ENCODE measurements at places on chromosomes 2 and 18. TPM values are rescaled to one million over a fixed set of nuclear protein-coding genes. Genes with fewer than 3 reads are reported as not detected.

Gene TIGD1
- 1.8 TPM for polyA plus RNA-seq

Gene IL36B
- polyA plus RNA-seq, result not detected

Gene RALB
- polyA plus RNA-seq, result 87.4 TPM

Gene UGT1A8
- 2.3 TPM for polyA plus RNA-seq

Gene SOX11
- 0.08 TPM for polyA plus RNA-seq

Gene TANC1
- polyA plus RNA-seq, result 13.6 TPM

Gene MARCHF4
- 0.50 TPM for polyA plus RNA-seq

- peaks cover 5% of the 10 kb centered on the region for H3K4me1 ChIP-seq
- DNase-seq, result no peak
- H3K27ac ChIP-seq, result no peak overlapping the region
- H3K36me3 ChIP-seq, result no peaks in the 10 kb centered on the region
Measured at GRCh38 chr18:59388817-59389216, 29.8 kb upstream of the LMAN1 start.

DNA sequence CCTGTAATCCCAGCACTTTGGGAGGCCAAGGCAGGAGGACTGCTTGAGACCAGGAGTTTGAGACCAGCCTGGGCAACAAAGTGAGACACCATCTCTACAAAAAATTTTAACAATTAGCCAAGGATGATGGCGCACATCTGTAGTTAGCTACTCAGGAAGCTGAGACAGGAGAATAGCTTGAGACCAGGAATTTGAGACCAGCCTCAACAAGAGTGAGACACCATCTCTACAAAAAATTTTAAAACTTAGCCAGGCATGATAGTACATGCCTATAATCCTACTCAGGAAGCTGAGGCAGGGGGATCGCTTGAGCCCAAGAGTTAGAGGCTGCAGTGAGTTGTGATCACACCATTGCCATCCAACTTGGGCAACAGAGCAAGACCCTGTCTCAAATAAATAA lies 7.0 kb downstream of the MEMO1 start:
- no peak overlapping the region for H3K4me3 ChIP-seq
- H3K27me3 ChIP-seq, result no peaks in the 10 kb centered on the region
- H3K36me3 ChIP-seq, result no peaks in the 10 kb centered on the region
- H3K27ac ChIP-seq, result no peak overlapping the region

GRCh38 chr2:205749078-205749477 lies 66.8 kb downstream of the NRP2 start:
- H3K4me1 ChIP-seq, result no peaks in the 10 kb centered on the region
- no peaks in the 10 kb centered on the region for H3K27me3 ChIP-seq

- H3K27me3 ChIP-seq, result no peaks in the 10 kb centered on the region
- H3K27ac ChIP-seq, result no peak overlapping the region
- DNase-seq, result no peak
- no peaks in the 10 kb centered on the region for H3K36me3 ChIP-seq
- no peak overlapping the region for H3K4me3 ChIP-seq
Measured at GRCh38 chr2:45125232-45125631, 116.0 kb upstream of the SIX2 start.

DNA sequence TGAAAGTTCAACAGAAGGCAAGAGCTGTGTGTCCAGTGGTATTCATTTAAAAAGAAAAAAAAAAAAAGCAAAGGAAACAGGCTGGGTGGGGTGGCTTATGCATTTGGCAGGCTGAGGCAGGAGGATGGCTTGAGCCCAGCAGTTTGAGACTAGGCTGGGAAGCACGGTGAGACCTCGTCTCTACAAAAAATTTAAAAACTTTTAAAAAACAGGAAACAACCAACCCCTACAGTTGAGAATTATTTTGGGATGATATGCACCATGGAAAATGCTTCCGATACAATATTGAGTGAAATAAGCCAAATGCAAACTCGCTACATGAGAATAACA lies 31.2 kb downstream of the PTPN18 start:
- no peaks in the 10 kb centered on the region for H3K36me3 ChIP-seq
- peaks cover 23% of the 10 kb centered on the region for H3K4me1 ChIP-seq
- H3K27me3 ChIP-seq, result no peaks in the 10 kb centered on the region
- no peak overlapping the region for H3K4me3 ChIP-seq
- no peak for DNase-seq

DNA sequence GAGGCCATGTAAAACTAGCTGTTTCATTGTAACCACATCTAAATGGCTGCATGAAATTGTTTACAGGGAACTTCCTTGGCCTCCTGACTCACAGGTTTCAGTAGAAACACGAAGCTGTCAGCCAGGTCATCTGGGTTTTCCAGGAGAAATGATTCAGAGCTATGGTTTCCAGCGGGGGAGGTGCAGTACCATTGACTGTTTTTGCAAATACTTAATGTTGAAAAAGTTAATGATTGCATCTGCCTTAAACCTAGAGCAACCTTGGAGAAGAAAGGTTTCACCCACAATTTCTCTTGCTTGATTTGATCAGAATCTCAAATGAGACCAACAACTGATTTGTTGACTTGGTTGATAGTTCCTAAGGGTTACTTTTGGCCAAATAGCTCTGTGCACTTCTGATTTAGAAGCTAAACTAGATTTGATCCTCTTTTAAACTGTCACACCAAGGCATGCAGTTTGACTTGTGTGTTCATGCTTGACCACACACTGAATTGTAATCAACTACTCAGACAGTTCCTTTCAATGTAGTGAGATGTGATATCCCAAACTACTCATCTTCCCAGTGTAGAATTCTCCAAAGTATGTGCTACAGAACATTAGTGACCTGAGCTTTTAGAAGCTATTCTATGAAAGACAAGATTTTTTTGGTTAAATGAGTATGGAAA lies 193.5 kb upstream of the CHST9 start:
- no peaks in the 10 kb centered on the region for H3K36me3 ChIP-seq
- H3K4me3 ChIP-seq, result no peak overlapping the region
- no peak overlapping the region for H3K27ac ChIP-seq

DNA sequence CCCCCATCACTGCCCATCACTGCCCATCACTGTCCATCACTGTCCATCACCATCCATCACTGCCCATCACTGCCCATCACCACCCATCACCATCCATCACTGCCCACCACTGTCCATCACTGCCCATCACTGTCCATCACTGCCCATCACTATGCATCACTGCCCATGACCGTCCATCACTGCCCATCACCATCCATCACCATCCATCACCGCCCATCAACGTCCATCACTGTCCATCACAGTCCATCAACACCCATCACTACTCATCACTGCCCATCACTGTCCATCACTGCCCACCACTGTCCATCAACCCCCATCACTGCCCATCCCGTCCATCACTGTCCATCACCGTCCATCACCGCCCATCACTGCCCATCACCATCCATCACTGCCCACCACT lies 57.8 kb upstream of the OTOS start:
- no peaks in the 10 kb centered on the region for H3K27me3 ChIP-seq
- H3K4me3 ChIP-seq, result no peak overlapping the region
- H3K36me3 ChIP-seq, result no peaks in the 10 kb centered on the region
- no peaks in the 10 kb centered on the region for H3K4me1 ChIP-seq
- H3K27ac ChIP-seq, result no peak overlapping the region

DNA sequence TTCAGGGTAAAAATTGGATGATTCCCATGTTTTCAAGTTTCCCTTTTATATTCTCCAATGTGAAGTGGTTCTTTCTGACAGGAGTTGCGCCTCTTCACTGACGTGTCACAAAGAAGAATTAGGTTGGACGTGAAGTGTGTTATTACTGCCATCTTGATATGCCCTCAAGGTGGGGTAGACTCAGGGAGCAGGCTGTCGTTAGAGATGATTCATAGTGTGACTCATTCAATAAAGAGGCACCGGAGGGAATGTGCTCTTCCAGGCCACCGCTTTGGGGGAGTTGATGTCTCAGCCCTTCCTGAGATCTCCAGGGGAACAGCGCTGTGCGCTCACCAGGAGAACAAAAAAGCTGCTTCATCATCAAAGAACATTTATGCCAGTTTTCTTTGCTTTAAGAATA lies 3.6 kb upstream of the DGKD start:
- no peaks in the 10 kb centered on the region for H3K27me3 ChIP-seq
- H3K4me3 ChIP-seq, result no peak overlapping the region
- peak; percentile 52 for DNase-seq
- H3K36me3 ChIP-seq, result no peaks in the 10 kb centered on the region
- H3K27ac ChIP-seq, result no peak overlapping the region

DNA sequence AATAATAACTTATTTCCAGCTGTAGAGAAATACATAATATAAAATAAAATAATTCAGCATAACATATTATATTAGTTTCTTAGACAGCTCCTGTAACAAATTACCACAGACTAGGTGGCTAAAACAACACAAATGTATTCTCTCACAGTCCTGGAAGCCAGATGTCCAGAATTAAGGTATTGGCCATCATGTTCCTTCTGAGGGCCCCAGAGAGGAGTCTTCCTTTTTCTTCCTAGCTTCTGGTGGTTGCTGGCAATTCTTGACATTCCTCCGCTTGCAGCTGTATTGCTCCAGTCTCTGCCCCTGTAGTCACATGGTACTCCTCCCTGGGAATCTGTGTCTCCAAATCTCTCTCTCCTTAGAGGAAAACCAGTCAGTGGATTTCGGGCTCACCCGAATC lies 146.8 kb downstream of the RBM43 start:
- no peaks in the 10 kb centered on the region for H3K36me3 ChIP-seq
- no peak for DNase-seq
- no peak overlapping the region for H3K4me3 ChIP-seq
- no peaks in the 10 kb centered on the region for H3K27me3 ChIP-seq
- H3K4me1 ChIP-seq, result no peaks in the 10 kb centered on the region
- no peak overlapping the region for H3K27ac ChIP-seq

- H3K36me3 ChIP-seq, result no peaks in the 10 kb centered on the region
- H3K27me3 ChIP-seq, result no peaks in the 10 kb centered on the region
- peaks cover 4% of the 10 kb centered on the region for H3K4me1 ChIP-seq
- no peak overlapping the region for H3K4me3 ChIP-seq
- no peak overlapping the region for H3K27ac ChIP-seq
- no peak for DNase-seq
Measured at GRCh38 chr2:8297376-8298231, 384.3 kb upstream of the ID2 start.

DNA sequence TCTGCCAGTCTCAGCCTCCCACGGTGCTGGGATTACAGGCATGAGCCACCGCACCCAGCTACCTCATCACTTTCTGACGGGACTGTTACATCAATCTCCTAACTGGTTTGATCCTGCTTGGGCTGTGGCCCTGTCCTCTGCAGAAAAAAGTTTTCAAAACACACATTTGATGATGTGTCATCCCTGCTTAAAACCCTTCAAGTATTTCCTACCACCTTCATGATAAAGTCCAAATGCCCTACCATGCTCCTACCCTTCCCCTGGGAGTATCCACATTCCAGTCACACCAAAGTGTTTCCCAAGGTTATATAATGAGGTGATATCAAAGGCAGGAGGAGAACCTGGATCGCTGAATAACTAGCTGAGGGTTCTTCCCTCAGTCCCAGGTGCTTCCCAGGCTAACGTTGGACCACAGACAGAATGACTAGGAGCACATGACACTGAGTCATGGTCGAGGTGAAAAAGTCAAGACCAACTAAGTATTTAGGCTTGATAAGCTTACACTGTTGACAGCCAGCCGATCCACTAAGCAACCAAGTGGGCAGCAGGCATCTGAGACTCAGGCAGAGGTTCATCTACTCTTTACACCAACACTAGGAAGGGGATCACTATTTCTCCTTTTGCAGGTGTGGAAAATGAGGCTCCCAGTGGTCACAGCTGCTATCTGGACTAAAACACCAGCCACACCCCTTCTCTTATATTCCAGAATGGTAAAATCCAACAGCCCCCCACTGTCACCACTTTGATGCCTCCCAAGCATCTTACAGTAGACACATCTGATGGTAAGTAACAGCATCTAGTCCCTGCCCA lies 31.8 kb downstream of the CYRIA start:
- no peak for DNase-seq
- no peaks in the 10 kb centered on the region for H3K36me3 ChIP-seq
- peaks cover 12% of the 10 kb centered on the region for H3K4me1 ChIP-seq
- no peak overlapping the region for H3K4me3 ChIP-seq
- no peak overlapping the region for H3K27ac ChIP-seq

GRCh38 chr2:137913169-137913568 lies 51.1 kb upstream of the HNMT start:
- no peak overlapping the region for H3K4me3 ChIP-seq
- H3K27me3 ChIP-seq, result no peaks in the 10 kb centered on the region
- no peak overlapping the region for H3K27ac ChIP-seq
- H3K36me3 ChIP-seq, result no peaks in the 10 kb centered on the region
- DNase-seq, result no peak

DNA sequence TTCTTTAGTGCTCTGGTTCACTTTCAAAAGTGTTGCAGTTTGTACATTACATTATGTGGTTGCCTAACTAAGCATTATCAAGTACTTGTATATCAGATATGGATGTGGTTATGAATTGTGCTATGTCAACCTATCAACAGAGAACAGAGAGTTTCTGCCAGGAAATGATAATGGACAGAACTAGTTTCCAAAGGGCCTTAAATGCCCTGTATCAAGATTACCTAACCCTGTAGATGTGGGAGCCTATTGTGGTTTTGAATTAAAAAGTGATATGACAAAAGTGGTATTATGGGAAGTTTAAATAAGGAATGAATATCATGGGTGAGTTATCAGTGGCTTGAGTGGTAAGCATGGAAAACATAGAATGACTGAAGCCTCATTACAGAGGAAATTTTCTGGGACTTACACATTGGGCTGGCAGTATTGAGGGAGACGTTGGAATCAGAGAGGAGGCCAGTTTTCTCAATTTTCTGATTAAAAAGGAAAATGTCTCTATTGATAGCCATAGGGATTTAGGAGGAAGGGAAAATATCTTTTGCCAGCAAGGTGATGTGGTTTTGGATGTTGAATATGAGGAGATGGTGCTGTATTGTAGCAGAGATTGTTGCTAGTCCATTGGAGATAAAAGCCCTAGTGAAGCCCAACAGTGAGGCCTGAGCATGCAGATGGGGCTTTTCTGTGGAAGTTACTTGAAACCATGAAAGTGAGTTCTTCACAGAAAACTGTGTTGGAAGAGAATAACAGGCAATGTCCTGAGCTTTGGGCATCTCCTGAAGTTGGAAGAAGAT lies 140.7 kb downstream of the TTC27 start:
- no peak for DNase-seq
- H3K4me1 ChIP-seq, result peaks cover 16% of the 10 kb centered on the region
- no peaks in the 10 kb centered on the region for H3K27me3 ChIP-seq
- H3K27ac ChIP-seq, result no peak overlapping the region

DNA sequence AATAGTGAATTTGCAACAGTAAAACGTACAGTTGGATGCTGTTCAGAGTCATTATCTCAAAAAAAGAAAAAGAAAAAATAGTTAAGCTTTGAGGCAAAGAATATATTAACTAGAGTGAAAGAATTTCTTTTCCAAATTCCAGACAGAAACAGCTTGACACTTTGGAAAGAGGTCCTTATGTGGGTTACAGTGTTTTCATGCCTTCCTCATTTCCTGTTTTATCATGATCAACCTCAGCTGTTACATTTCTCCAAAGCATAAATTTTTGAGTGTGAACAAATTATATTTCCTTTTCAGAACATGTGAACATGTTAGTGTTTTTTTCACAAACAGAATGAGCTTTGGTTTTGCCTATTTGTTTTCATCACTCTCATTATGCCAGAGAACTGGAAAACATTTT lies 13.6 kb downstream of the FRZB start:
- no peak overlapping the region for H3K27ac ChIP-seq
- H3K4me3 ChIP-seq, result no peak overlapping the region
- peaks cover 5% of the 10 kb centered on the region for H3K4me1 ChIP-seq
- DNase-seq, result no peak
- no peaks in the 10 kb centered on the region for H3K36me3 ChIP-seq
